ENCODE measurements at places on chromosomes 16 and 17.

DNA sequence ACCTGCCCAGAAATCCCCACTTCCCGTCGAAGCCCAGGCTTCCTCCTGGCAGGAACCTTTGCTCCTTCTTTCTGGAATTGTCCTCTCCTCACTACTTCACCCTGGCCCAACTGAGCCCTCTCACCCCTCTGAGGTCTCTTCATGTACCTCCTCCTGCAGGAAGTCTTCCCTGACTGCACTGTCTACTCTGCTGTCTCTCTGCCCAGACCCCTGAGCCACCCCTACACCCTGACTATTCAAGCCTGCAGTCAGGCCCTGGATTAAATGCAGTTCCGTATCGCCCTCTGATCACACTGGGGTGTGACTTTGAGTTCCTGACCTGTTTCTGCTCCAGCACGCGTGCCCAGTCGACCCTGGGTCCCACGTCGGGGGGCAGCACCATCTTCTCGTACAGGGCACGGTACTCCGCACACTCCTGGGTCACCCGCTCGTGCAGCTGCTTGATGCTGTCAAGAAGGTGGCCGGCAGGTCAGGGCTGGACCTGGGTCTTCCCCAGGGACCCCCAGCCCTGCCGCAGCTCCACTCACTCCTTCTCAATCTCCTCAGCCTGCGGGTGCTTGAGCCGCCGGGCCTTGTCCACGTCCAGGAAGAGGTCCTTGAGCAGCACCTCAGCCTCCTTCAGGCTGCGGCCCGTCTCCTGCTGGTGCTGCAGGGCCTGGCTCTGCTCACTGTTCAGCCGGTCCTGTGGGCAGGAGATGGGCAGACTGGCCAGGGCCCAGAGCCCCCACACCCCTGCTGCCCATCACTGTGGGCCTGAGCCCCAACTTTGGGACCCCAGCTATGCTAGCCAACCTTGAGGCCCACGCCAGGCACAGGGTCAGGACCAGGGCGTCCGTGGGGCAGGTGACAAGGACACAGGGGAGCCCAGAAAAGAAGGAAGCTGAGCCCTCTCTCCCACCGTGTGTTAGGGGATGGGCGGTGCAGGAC lies 3.9 kb downstream of the EVPL start:
- DNase-seq, result no peak

GRCh38 chr16:57594531-57595031 lies 33.8 kb upstream of the ADGRG1 start:
- DNase-seq, result no peak

GRCh38 chr17:41702712-41703111 lies 9.4 kb upstream of the GAST start:
- no peak for DNase-seq

DNA sequence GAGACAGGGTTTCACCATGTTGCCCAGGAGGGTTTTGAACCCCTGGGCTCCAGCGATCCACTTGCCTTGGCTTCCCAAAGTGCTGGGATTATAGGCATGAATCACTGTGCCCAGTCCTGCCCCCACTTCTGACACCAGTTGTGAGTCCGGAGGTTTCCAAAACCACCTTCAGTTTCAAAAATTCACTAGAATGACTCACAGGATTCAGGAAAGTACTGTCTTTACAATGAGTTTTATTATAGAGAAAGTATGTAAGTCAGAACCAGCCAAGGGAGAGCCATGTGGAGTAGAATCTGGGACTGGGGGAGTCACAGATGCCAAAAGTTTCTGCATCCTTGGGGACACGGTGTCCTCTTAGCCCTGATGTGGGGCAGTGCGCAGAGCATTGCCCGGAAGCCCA lies 55.1 kb downstream of the PLD6 start:
- DNase-seq, result no peak

- no peak for DNase-seq
These were observed 341.4 kb downstream of the UTP18 start for GRCh38 chr17:51601622-51602261.
